Thoracic aorta (tissue), 2 donors: ENCODE measurements at places on chromosomes 16 and 17. TPM values are rescaled to one million over a fixed set of nuclear protein-coding genes. Genes with fewer than 3 reads are reported as not detected.

The KRTAP9-4 gene
- not detected for total RNA-seq

The KRTAP16-1 gene
- not detected for total RNA-seq

The MYH8 gene
- total RNA-seq = not detected

The NPIPB9 gene
- total RNA-seq = 8.4 TPM

GRCh38 chr16:65770752-65771151, 595.7 kb upstream of the CDH5 start:
- H3K4me1 ChIP-seq = no peaks in the 10 kb centered on the region
- H3K36me3 ChIP-seq = no peaks in the 10 kb centered on the region
- no peak overlapping the region for H3K27ac ChIP-seq
- no peaks in the 10 kb centered on the region for H3K27me3 ChIP-seq

DNA sequence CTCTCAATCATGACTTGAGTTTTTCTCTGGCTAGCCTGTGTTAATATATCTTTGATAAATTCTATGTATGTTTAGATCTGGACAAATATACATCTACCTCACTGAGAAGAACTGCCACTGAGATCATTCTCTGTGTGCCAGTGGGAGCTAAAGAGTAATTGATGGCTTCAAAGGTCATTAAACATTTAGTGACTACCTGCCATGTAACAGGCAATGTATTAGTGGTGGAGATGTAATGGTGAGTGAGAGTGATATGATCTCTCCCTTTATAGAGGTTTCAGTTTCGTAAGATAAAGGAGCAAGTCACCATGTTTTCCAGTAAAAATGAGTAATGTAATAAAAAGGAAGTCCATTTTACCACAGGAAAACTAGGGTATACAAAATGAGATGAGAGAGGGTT, 235.8 kb upstream of the CDH8 start:
- H3K36me3 ChIP-seq = no peaks in the 10 kb centered on the region
- no peaks in the 10 kb centered on the region for H3K27me3 ChIP-seq
- no peak for DNase-seq
- no peaks in the 10 kb centered on the region for H3K4me1 ChIP-seq
- no peak overlapping the region for H3K4me3 ChIP-seq

GRCh38 chr17:18156171-18156975, 27.3 kb upstream of the ALKBH5 start:
- no peaks in the 10 kb centered on the region for H3K36me3 ChIP-seq
- peaks cover 19% of the 10 kb centered on the region for H3K4me1 ChIP-seq
- no peak overlapping the region for H3K27ac ChIP-seq
- no peak for DNase-seq
- H3K27me3 ChIP-seq = no peaks in the 10 kb centered on the region
- no peak overlapping the region for H3K4me3 ChIP-seq

DNA sequence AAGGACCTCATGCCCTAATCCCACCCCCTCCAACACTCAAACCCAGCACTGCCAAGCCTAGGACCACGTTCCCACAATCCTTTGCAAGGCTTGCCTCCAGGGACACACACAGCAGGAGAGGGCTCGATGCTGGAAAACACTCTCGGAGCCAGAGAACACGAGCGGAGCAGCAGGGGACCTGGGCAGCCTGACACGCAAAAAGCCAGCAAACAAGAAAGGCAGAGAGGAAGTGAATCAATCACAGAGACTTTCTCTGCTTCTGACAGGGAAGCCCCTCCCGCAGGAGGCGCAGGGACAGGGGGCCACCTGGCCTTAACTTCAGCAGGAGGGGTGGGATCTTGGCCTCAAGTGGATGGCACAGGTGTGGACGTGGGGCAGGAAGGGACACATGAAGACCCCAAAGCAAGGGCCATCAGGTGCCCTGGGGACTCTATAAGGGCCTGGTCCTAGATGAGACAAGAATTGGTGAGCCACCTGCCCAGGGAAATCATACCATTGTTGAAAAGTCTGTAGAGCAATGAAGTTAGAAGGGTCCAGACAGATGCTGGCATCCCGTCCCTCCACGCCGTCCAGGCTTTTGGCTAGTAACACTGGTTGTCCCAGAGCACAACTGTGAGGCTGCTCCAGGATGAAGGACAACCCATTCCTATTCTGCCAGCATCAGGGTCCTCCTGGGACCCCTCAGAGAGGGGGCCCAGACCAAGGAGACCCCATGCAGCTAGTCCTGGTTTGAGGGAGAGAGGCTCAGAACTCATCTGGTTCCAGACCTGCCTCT, 2.2 kb downstream of the SDK2 start:
- H3K27ac ChIP-seq = peak overlapping the region; percentile 56
- DNase-seq = no peak
- peaks cover 60% of the 10 kb centered on the region for H3K4me1 ChIP-seq
- no peaks in the 10 kb centered on the region for H3K36me3 ChIP-seq

DNA sequence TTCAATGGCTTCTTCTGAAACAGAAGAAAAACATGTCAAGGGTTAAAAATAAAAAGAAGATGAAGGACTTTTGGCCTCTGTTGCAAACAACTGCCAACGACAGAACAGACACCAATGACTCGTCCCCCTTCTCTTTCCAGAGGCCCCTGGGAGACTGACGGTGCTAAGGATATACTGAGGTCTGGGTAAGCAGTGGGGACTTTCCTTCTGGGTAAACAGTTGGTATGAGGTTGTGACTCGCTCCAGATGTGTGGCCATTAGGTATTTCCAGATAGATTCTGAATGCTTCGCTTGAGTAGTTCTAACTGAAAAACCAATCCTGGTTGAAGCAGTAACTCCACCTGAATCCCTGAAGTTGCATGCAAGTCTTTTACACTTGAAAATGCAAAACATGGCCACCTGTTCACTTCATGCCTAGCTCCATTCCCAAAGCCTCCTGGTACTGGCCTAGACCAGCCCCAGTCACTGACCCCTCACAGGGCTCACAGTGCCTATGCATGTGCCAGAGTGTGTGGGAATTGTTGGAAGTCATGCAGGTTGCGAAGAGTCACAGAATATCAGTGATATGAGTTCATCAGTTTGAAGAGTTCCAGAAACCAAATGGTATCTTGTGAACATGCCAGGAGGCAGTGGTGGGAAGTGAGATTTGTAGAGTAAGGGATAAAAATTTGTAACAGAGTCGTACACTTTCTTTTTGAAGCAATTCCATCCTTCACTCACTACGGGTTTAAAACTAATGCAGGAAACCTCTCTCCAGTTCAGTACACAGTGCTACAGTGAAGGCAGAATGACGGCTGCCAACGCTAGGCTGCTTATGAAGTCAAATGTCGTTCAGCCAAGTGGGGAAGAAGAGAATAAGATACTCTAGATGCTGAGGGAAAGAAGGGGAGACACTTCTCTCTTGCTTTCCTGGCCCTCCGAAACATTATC, 217.8 kb downstream of the ZFHX3 start:
- H3K4me1 ChIP-seq = peaks cover 14% of the 10 kb centered on the region
- DNase-seq = no peak
- H3K27me3 ChIP-seq = no peaks in the 10 kb centered on the region
- H3K36me3 ChIP-seq = peaks cover 3% of the 10 kb centered on the region
